Hematopoietic multipotent progenitor cell treated with erythropoietin and hydrocortisone succinate and interleukin-3 and kit ligand, for 15 days (in vitro differentiated cells): ENCODE measurements at places on chromosomes 2 and 18.
A peak's percentile ranks its signal among the peaks of the same experiment; 100 is the strongest.

GRCh38 chr2:131146231-131146630 is 41.1 kb downstream of the PLEKHB2 start:
- no peak for DNase-seq

DNA sequence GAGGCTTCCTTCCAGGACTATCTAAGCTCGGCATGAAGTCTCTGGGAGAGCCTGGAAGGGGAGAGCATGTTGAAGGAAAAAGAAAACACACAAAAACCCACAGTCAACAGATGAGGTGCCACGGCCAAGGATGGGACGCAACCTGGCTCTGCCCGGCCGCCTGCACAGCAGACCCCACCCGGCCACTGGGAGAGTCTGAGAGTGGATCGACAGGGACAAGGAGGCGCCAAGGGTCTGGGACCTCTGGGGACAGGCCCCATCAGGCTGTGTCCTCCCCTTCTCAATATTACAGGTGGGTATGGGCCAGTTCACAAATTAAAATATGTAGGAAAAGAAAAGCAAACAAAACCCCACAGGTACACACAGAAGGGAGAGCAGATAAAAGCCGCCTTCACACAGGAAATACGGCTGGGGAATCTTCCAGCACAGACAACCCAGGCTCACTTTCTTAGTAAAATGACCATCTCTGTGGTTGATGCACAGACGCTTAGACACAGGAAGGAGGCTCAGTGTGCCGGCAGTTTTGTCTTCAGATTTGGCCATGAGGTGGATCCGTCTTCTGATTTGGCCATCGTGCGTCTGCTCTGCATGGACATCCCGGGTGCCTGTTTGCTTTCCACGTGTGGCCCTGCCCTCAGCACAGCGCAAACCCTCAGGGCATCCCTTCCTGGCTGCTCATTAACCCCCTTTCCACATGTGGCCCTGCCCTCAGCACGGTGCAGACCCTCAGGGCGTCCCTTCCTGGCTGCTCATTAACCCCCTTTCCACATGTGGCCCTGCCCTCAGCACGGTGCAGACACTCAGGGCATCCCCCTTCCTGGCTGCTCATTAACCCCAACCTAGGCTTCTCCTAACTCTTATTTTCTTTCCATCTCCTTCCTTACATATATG is 138.4 kb downstream of the EIPR1 start:
- DNase-seq: no peak

GRCh38 chr18:73677450-73677849 is 470.2 kb downstream of the FBXO15 start:
- no peak for DNase-seq

GRCh38 chr2:129061069-129061768 is 742.6 kb upstream of the HS6ST1 start:
- no peak for DNase-seq

DNA sequence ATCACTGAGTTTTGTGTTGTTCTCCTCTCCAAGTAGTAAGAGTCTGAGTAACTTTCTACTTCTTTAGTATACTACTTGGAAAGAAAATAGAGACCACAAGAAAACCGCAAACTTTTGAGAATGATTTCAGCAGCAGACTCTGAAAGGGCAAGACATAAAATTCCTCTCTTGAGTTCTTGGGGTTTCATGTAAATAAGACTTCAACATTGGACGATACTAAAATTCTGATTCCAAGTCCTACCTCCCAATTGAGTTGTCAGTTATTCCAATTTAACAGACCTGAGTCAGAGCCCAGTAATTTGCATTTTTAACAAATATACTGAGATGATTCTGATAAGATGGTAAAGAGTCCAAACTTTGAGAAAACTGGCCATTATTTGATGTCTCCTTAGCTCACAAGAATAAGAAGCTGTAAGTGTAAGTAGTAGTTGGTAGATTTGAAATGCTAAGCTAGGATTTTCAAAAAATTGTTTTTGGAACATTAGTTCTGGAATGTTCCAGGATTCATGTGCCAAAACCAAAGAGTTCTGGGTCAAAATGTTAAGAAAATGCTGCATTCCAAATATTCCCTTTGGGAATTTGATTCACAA is 261.6 kb upstream of the SPOPL start:
- no peak for DNase-seq

DNA sequence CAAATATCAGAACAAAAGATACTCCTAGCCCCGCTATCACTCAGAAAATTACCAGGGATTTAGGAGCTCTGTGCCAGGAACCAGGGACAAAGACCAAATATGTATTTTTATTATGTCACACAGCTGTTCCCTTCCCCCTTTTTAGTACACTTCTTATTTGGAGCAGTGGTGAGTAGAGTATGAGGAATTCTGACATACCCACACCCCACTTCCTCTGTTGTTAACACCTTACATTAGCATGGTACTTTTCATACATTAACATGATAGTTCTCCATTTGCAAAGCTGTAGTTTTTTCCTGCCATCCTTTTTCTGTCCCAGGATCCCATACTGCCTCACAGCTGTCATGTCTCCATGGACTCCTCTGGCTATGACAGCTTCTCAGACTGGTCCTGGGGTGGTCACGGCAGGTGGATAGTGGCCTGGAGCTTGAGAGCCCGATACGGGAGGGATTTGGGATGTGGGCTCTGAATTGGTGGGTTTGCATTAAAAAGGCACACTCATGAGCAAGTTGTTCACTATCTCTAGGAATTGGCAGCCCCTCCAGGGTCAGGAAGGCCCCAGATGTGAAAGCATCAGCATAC is 100.2 kb downstream of the SH3RF3 start:
- no peak for DNase-seq

GRCh38 chr2:160388464-160389263 is 104.9 kb downstream of the RBMS1 start:
- DNase-seq: peak; percentile 17

DNA sequence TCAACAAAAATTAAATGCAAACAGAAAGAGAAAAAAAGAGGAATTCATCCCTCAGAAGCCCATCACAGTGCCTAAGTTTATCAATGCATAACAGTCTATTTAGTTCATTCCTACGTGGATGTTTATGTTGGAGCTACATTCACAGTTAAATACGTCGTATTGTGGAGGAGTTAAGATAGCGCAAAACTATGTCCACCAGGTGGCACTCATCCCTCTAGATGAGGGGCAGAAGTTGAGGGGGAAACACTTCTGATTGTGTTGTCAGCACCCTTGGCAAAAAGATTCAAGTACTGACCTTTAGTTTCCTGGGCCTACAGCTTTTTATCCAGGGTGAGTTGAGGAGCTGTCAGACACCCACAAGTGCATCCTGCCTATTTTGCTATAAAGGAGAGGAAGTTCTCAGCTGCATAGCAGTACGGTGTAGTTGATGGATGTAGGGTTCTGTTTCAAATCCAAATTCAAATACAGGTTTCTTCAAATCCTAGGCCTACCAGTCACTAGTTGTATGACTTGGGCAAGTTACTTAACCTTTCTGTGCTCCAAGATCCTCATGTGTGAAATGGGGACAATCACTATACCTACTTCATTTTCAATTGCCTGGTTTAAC is 26.8 kb upstream of the MYO1B start:
- DNase-seq: peak; percentile 8

GRCh38 chr2:136997557-136997956 is 232.2 kb downstream of the THSD7B start:
- no peak for DNase-seq

- DNase-seq: no peak
These were observed 270.7 kb upstream of the KLHL29 start for GRCh38 chr2:23114299-23114698.

DNA sequence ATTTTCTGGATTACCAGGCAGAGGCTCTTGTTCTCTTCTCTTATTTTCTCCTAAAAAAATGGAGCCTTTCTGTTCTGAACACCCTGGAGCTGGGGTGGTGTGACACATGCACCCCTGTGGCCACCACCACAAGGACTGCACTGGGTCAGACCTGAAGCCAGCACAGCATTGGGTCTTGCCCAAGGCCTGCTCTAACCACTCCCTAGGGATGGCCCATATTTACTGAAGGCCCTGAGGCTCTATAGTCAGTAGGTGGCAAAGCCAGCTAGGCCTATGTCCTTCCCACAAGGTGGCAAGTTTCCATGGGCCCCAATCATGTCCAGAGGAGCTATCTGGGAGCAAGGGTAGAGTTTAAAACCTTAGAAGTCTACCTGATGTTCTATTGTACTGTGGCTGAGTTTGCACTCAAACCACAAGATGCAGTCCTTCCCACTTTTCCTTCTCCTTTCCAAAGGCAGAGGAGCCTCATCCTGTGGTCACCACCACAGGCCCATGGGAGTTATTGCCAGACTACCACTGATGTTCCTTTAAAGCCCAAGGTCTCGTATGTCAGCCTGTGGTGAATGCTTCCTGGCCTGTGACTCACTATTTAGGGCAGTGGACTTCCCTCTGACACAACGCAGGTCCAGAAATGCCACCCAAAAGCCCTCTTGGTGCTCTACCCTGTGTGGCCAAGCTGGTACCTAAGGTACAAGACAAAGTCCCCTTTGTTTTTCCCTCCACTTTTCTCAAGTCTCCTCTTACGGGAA is 15.0 kb upstream of the FMNL2 start:
- DNase-seq: no peak

GRCh38 chr2:23495661-23496114 is 110.7 kb downstream of the KLHL29 start:
- no peak for DNase-seq

DNA sequence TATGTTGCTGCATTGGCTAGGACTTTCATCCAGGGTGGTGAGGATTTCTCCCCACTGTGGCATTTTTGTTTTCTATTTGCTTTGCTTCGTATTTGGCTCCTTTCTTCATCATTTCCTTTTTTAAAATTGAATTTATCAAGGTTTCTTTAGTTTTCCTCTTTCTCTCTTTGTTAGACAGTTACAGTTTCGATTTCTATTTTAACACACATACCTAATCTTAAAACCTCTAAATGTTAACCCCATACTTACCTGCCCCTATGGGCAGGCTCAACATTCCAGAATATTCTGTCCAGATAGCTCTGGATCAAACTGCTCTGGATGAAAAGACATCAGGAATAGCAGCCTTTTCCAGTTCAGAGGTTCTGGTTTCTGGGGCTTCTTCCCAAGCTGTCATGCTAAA is 49.2 kb downstream of the DIPK1C start:
- no peak for DNase-seq
